ENCODE measurements at places on chromosomes 6 and 20. TPM values are rescaled to one million over a fixed set of nuclear protein-coding genes. Genes with fewer than 3 reads are reported as not detected.

The TCP11 gene
- total RNA-seq, result 0.13 TPM

The FAM184A gene
- total RNA-seq, result 1.2 TPM

The VGLL2 gene
- total RNA-seq, result not detected

The GLO1 gene
- 102 TPM for total RNA-seq

The ZNF337 gene
- 10.3 TPM for total RNA-seq

The HLA-DQA1 gene
- total RNA-seq, result 0.40 TPM

The MAK gene
- total RNA-seq, result under 0.01 TPM

The BPIFA1 gene
- not detected for total RNA-seq

The TSPO2 gene
- not detected for total RNA-seq

The SPDEF gene
- under 0.01 TPM for total RNA-seq
